Right cardiac atrium (tissue), 5 donors: ENCODE measurements at places on chromosomes 12 and 14.

- peak; percentile 81 for DNase-seq
Observed at GRCh38 chr12:13152281-13152680, 44.2 kb upstream of the EMP1 start.

GRCh38 chr12:6038160-6038559 is 86.3 kb downstream of the VWF start:
- DNase-seq: no peak

GRCh38 chr14:105087308-105087962 is 22.2 kb upstream of the GPR132 start:
- DNase-seq: peak; percentile 84

DNA sequence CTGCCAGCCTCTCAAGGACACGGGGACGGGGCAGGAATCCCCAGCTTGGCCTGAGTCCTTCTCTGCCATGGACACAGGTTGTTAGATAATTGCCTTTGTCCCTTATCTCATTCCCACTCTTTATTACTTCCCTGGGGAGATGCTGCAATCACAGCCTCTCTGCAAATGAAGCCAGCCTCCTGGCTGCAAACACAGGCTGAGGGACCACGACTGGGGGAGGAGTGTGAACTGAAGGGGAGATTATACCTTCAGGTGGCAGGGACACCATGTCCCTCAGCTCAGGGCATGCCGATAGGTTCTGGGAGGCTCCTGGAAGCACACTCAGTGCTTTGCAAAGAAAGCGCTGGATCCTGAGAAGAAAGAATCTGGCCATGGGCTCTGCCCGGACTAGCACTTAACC is 16.1 kb upstream of the CHGA start:
- no peak for DNase-seq

DNA sequence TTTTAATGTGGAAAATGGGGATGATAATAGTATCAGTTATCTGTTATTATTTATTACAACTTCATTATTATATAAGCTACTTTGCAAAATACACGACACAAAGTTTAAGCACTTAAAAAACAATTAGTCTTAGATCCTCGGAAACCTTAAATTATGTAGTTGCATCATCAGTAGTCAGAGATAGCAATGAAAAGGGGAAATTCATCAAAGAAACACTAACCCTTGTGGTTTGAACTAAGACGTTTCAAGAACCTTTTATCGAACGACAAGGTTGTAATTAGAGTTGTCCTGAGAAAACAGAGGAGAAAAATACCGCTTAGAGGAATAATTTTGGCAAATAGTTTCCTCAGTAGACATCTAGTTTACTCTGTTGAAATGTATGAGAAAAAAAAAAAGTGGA is 198.5 kb downstream of the PTPRO start:
- no peak for DNase-seq

DNA sequence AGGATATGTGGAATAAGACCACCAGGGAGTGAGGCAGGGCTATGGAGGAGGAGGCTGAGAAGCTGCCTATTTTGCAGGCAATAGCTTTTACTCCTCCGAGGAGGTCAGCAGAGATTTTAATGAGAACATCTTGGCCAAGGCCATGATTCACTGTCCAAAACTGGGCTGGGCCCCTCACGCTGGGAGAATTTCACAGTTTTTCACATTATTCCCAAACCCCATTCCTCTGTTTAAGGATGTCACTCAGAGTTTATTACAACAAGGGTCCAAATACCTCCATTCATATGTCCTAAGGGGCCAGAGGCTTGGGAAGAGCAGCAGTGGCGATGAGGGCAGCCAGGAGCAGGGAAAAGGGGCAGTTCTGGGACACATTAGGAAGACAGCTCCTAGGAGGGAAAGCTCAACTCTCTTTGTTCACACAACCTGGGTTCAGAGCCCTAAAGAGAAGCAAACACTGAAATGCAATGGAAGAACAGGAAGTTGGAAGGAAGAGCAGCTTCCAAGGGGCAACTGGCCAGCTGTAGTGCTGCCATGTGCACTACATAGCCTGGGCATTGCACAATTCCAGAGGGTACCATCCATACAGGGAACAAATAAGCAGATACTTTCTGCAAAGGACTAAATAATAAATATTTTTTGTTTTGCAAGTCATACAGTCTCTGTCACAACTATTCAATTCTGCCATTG is 283.2 kb downstream of the NUAK1 start:
- peak; percentile 68 for DNase-seq
